ENCODE measurements at places on chromosomes 5 and 9.

DNA sequence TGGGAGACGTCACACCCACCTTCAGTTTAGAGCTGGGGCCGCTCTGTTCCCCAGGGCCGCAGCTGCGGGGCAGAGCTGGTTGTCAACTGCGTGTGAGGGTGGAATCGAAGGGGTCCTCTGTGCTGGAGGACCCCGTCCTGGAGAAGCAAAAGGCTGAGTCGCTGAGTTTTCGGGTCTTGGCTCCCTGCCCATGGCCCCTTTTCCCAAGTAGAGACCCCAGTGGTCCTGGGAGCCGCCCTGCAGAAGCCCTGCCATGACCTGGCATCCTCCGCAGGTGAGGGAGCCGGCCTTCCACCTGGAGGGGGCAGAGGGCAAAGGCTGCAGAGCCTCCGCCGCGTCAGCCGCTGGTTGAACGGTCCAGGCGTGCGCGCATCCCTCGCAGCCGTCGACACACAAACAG, 90.4 kb upstream of the COL5A1 start:
- no peak for DNase-seq

DNA sequence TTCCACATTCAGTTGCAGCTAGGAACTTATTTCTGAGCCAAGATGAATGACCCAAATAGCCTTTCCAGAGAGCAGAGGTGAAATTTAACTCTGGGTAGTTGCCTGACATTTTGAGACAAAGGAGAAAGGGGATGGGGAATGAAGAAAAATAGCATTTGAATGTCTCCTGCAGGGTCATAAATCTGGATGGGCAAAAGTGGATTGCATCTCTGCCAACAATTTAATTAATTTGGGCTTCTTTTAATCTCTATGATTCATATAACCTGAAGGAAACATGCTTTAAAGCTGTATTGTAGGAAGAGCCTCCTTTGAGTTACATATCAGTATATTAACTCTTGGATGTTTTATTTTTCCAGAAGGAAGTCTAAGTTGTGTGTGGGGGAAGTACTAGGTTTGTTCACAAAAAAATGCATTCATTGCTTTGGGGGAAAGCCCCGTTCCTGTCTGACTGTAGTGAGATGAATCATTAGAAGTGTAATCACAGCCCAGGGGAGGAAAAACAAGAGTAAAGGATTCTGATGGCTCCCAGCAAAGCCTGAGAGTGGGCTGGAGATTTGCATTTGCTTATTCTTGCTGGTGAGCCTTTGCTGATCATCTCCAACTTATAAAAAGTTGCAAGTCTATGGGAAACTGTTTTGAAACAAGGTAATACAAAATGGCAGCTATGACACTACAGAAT, 133.0 kb upstream of the IQGAP2 start:
- DNase-seq = no peak

- no peak for DNase-seq
Observed at GRCh38 chr5:91212714-91213092, 170.4 kb downstream of the ARRDC3 start.

- no peak for DNase-seq
Observed at GRCh38 chr9:15444141-15444540, 21.5 kb downstream of the SNAPC3 start.

- DNase-seq = no peak
Observed at GRCh38 chr9:87714819-87715218, 11.1 kb upstream of the CTSL start.

GRCh38 chr9:80554301-80554700, 982.5 kb downstream of the TLE4 start:
- peak; percentile 35 for DNase-seq

DNA sequence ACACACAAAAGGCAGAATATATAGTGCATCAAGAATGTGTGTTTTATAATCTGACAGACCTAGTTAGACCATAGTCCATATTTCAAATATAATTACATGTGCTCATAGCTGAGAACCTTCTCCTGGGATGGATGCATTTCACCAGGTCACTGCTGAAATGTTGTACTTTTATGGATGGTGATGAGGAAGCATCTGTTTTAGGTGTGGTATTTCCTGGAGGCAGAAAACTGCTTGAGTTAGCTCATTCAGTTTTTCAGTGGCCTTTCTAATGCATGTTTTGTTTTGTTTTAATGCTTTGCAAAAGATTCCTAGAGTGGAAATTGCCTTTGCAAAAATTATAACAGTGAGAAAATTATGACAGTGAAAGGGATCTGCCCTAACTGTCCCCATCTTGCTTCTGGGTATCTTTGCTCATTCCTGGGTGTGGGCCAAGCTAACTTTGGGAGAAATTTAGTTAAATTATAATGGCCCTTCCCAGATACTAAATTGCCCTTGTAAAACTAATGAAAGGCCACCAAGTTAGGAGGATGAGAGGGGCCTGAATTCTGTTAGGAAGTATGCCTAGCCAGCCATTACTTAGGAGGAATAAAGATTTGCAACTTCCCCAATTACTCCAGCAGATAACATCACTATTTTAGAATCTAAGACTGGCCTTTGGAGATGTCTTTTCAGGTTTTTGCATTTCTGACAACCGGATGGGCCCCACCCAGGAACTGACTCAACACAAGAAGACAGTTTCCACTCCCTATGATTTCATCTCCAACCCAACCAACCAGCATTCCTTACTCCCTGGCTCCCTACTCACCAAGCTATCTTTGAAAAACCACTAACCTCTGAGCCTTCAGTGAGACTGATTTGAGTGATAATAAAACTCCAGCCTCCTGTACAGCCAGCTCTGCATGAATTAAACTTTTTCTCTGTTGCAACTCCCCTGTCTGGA, 7.0 kb upstream of the IL12B start:
- DNase-seq = no peak

GRCh38 chr5:172795318-172795977, 24.5 kb upstream of the DUSP1 start:
- no peak for DNase-seq

- no peak for DNase-seq
Observed at GRCh38 chr5:74040065-74040551, 414.1 kb downstream of the ARHGEF28 start.

DNA sequence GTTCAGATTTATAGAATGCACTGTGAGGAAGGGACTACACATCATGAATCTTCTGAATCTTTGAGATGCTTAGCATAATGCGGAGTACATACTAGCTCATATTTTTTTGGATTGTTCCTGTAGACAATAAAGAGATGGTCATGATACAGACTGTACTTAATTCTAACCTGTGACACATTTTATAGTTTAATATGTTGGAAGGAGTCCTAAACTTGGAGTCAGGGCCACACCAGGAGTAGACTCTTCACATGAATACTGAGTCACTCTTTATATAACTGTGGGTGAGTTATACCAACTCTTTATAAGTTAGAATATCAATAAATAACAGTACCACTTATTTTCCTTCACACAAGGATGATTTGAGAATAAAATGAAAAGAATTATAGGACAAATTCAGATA, 16.9 kb downstream of the C9orf85 start:
- DNase-seq = no peak

GRCh38 chr5:58462154-58462553, 2.3 kb upstream of the PLK2 start:
- no peak for DNase-seq

GRCh38 chr5:13246053-13246452, 698.4 kb downstream of the DNAH5 start:
- no peak for DNase-seq

DNA sequence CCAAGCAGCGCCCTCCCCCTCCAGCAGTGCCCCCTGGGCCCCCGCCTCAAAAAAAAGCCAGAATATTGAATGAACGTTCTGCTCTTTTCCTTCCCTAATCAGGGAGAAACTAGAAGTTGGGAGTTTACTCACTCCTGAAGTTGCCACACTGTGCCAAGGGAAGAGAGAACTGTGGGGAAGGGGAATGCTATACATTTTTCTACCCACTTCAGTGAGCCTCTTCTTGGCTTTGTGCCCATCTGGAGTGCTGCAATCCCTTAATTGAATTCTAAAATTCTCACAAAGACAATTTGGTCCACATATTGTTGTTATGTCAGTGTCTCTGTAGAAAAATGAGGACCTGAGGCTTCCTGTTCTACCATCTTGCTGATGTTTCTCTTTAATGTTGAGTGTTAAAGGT, 443.7 kb downstream of the DIRAS2 start:
- no peak for DNase-seq

- no peak for DNase-seq
Observed at GRCh38 chr9:129480227-129480626, 140.7 kb downstream of the C9orf50 start.

- no peak for DNase-seq
Observed at GRCh38 chr9:87711857-87712800, 13.8 kb upstream of the CTSL start.

GRCh38 chr9:69546265-69546664, 125.9 kb downstream of the APBA1 start:
- peak; percentile 87 for DNase-seq

GRCh38 chr5:112628214-112628980, 109.3 kb upstream of the APC start:
- peak; percentile 9 for DNase-seq

DNA sequence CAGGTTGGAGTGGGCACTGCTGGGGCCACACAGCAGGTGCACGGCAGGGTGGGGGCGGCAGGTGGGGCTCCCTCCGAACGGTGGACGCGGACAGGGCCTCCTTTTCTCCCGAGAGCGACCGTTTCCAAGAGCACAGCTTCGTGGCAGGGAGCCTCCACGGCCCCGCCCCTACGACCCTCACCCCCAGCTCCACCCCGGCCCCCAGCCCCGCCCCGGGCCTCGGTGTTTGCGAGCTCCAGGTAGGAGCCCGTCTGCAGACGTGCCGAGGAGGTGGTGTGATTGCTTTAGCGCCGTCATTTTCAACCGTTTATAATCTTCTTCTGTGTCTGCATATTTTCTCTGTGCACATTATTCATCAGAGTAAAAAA, 8.8 kb downstream of the GRIN1 start:
- DNase-seq = no peak

DNA sequence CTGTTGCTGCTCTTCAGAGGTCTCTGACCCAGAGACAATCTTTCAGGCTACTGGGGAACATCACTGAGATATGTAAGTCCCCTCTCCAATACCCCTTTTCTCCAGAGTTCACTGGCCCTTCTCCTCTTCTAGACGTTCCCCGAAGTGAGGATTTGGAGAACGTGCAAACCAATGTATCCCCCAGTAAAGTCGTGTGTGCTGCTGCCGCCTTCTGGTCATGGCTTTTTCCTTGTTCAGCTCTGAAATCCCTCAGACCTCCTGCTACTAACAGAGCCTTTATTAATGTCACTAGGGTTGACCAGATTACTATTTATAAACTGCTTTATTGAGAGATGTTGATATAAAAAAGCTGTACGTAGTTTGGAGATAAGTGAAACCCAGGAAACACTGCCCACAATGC, 1028.6 kb downstream of the CDH9 start:
- DNase-seq = no peak

DNA sequence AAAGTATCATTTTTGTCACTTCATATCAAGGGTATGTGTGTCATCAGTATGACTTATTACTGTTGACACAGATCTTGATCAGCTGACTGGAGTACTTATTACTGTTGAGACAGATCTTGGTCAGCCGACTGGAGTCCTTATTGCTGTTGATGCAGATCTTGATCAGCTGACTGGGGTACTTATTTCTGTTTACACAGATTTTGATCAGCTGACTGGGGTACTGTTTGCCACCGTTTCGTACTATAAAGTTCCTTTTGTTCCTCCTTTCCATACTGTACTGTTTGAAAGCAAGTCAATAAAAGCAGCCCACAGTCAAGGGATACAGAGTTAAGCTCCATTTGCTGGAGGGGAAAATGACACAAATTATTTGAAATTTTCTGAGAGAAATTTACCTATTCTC, 347.3 kb downstream of the CDH12 start:
- no peak for DNase-seq

DNA sequence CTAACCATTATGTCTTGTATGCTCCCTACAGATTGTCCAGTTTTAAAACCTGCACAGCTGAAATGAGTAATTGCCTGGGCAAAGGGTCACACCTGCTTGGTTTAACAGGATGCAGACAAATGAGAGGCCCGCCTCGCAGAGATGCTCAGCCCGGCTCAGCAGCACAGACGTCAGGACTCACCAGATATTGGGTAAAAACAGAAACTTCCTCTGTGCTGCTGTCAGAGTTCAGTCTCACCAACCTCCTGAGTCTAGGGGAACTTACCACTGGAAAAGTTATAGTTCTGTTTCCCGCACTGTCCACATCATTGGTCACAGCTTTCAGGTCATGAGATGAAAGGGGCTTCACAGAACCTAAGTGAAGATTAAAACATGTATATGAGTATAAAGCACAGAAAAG, 152.5 kb downstream of the ESM1 start:
- no peak for DNase-seq

DNA sequence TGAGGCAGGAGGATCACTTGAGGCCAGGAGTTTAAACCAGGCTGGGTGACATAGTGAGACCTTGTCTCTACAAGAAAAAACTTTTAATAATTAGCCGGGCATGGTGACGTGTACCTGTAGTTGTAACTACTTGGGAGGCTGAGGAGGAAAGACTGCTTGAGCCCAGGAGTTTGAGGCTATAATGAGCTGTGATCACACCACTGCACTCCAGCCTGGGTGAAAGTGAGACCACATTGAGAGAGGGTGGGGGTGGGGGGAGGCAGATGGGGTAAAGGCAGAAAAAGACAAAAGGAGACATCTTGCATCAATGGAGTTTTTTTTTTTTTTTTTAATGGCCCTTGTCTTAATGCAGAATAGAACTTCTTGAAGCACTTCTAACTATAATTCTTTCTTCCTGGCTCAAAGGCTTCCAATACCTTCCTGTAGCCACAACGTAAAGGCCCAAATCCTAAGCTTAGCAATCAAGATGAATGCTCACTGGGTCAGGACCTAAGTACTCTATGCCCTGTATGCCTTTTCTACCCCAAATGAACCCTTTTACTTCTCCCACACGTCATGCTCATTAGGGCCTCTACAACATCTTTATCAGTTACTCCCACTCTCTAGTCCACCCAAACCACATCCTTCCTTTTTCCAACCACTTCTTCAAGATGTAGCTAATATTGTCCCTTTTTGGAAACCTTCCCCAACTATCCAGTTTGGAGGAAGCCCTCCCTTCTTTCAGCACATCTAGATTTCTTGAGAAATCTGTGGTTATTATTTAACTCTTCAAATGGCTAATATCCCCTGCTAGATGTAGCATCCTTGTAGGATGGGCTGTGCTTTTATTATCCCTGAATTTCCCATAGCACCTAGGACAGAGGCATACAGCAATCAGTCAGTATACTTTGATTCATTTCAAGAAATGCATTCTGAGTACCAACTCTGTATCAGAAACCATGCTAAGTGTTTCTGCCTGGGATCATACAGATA, 40.8 kb downstream of the CSF2 start:
- DNase-seq = no peak

- peak; percentile 99 for DNase-seq
Observed at GRCh38 chr5:72692651-72693442, 123.6 kb upstream of the TNPO1 start.

GRCh38 chr5:82635561-82636288, 357.6 kb upstream of the RPS23 start:
- DNase-seq = no peak

DNA sequence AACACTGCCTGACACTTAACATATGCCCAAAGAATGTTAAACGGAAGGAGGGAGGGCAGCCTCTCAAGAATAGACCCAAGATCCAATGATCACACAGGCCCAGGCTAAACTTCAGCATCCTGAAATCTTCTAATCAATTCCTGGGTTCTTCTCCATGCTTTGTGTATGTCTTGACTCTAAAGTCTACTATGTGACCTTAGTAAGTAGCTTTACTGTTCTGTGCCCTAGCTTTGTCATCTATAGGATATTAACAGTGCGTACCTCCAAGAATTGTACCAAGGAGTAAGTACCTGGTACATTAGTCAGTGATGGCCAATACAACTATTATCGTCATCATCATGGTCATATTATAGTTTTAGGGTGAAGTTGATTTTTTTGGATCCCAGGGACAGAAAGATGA, 96.6 kb downstream of the SGCD start:
- no peak for DNase-seq

Data from SK-N-DZ (cell line).